CD8-positive, alpha-beta memory T cell (primary cell): ENCODE measurements at places on chromosomes 2 and 18. TPM values are rescaled to one million over a fixed set of nuclear protein-coding genes. Genes with fewer than 3 reads are reported as not detected.

GRCh38 chr18:71707400-71707799 is 836.7 kb downstream of the CBLN2 start:
- no peak for DNase-seq

DNA sequence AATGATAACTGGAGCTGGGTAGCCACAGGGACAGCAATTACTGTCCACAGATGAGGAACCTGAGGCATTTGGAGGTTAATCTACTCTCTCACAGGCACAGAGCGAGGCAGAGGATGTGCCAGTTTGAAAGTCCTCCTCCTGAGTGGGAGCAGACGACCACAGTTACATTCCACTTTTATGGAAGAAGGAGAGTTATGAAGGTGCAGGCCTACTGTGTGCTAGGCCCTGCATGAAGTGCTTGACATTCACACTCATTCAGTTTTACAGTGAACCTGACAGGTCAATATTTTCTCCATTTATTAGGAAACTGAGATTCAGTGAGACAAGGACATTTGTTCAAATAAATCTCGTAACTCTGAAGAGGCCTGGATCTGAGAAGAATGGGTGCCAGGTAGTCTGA is 142.0 kb downstream of the TDRD15 start:
- DNase-seq = no peak

- DNase-seq = no peak
Measured at GRCh38 chr2:58664523-58665151, 423.5 kb upstream of the FANCL start.

DNA sequence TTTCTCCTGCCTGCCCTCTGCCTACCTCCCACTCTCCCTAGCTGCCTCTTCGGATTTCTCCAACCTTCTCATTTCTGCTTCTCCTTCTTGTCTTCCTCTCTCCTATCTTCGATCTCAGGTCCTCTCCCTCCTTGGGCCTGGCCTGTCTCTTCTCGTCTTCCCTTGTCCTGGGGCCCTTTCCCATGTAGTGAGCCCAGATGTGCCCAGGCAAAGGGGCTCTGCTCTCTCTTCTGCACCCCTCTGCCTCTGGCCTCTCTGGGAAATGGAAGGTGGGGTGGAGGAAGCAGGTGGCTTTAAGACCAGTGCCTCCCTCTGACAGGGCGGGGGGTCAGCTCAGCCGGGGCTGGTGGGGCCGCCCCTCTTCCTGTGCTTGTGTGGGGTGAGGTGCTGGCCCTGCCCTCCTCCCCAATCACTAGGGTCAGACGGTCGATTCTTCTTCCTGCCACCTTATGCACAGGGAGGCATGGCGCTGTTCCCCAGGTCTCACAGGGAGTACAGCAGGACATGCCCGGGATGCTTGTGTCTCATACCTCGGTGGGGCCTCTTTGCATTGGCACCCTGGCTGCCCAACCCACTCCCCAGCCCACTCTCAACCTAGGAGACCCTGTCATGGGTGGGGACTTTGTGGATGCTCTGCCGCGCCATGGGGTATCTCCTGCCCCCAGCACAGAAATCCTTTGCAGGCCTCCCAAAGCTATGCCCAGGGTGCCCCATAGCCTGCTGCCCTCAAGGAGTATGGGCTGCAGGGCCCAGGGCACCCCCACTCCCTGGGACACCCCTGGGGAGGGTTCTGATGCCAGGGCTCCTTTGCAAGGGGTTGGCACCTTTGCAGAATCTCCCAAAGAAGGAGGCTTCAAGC is 213.8 kb upstream of the HAAO start:
- DNase-seq = no peak

GRCh38 chr2:205868773-205869333 is 186.6 kb downstream of the NRP2 start:
- no peak for DNase-seq

DNA sequence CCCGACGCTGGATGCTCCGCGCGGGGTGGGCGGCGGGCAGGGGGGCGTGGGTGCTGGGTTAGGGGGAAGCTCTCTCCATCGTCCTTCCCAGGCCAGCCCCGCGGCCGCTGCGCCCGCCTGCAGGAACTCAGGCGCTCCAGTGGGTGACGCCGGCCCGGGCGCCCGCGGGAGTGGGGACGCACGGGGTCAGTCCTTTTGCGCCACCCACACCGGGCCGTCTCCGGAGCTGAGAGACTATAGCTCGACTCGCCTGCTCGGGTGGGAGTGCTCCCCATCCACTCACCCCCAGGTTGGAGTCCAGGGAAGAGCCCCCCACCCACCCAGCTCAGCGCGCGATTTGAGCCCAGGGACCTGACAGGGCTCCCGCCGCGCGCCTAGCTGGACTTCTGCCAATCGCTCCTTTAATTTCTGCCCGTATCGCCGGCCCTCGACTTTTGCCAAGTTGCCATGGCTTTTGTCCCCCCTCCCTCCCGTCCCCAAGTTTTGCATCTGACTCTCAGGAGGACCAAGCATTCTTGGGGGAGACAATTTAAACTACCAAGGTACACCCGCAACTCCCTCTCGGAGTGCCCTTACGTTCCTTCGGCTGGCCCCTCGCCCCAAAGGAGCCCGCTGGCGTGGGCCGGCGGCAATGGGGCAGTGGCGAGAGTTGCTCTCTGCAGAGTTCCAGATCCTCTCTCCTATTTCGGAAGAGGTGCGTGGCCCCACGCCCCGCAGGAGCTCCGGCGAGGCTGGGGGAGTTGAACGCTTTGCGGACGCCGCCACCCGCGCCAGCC is 205.8 kb upstream of the SMAD2 start:
- DNase-seq = no peak

GRCh38 chr18:59697236-59697932 is at the start of gene CCBE1:
Gene CCBE1, minus strand, starts transcription at chr18:59697423.
- no peak for DNase-seq

GRCh38 chr2:176106581-176107539 is at the start of gene HOXD11:
Gene HOXD11, plus strand, starts transcription at chr2:176107280. Its CDS starts 76 bp downstream, at chr2:176107356.
- no peak for DNase-seq

- DNase-seq = no peak
Measured at GRCh38 chr2:168471163-168471475, 15.0 kb downstream of the CERS6 start.

DNA sequence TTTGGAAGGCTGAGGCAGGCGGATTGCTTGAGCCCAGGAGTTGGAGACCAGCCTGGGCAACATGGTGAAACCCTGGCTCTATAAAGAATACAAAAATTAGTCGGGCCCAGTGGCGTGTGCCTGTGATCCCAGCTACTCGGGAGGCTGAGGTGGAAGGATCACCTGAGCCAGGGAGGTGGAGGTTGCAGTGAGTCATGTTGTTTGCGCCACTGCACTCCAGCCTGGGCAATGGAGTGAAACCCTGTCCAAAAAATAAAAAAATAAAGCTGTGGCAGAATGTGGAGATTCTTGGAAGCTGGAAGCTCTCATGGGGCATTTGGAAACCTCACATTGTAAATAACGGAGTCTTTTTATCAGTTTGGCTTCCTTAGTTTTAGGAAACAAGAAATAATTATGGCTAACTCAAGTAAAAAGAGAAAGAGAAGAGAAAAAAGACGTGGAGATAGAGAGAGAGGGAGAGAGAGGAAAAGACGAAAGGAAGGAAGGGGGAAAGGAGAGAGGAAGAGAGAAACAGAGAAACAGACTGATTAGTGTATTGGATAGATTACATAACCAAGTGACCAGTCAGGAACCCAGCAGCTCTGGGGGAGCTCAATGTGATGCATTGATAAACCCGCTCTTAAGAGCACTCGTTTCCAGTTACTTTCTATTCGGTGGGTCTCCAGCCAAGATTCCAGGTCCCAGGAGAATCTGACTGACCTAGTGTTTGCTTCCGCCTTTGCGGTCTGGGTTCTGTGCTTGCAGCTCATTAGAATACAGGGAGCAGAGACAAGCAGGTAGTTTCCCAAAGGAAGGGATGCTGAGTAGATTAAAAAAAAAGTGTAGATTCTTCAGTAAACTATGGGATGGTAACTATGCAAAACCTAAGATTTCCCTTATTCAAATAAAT is 1.1 kb upstream of the SPAST start:
- no peak for DNase-seq

- DNase-seq = no peak
Measured at GRCh38 chr2:84847326-84848050, 33.4 kb downstream of the TRABD2A start.

GRCh38 chr2:157777427-157777826 is 98.7 kb downstream of the ACVR1 start:
- DNase-seq = peak; percentile 50

DNA sequence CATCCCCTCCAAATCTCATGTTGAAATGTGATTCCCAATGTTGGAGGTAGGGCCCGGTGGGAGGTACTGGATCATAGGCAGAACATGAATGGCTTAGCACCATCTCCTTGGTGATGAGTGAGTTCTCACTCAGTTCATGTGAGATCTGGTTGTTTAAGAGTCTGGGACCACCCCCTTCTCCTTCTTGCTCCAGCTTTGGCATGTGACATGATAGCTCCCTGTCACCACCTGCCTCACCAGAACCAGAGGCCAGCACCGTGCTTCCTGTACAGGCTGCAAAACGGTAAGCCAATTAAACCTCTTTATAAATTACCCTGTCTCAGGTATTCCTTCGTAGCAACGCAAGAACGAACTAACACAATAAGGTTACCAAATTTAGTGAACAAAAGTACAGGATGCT is 95.4 kb downstream of the ZBTB7C start:
- no peak for DNase-seq

- no peak for DNase-seq
Measured at GRCh38 chr2:241892299-241893137, 23.0 kb downstream of the RTP5 start.

GRCh38 chr2:36741188-36741837 is 44.8 kb downstream of the VIT start:
- no peak for DNase-seq

GRCh38 chr2:173502296-173502695 is 147.6 kb downstream of the CDCA7 start:
- DNase-seq = no peak

- DNase-seq = no peak
Measured at GRCh38 chr2:192197357-192197756, 2.6 kb upstream of the TMEFF2 start.

DNA sequence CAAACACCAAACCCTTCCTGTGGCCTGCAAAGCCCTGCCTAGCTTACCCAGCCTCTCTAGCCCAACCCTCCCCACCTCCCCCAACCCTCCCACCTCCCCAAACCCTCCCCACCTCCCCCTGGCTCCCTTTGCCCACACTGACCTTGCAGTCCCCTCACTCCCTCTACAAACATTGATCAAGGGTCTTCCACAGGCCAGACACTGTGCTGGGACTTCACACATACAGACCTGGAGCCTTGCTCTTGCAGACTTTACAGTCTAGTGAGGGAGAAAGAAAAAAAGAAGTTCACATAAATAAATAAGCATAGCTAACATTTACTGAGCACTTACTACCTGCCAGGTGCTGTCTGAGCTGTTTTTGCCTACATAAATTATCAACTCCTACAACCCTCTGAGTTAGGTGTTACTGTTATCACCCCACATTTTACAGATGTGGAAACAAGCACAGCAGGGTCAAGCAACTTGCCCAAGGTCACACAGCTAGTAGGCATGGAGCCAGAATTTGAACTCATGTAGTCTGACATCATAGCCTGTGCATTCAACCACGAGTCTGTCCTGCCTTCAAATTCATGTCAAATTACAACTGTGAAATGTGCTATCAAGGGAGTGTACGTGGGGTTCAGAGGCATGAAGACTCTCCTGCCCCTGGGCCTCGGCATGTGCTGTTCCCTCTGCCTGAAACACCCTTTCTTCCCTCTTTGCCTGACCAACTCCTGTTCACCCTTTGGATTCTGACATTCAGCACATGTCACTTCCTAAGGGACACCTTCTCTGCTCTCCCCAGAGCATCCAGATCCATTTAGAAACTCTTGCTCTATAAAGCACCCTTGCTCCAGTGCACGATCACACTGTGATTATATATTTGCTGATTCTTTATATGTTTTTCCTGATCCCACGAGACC is 209.9 kb downstream of the TNS1 start:
- no peak for DNase-seq

DNA sequence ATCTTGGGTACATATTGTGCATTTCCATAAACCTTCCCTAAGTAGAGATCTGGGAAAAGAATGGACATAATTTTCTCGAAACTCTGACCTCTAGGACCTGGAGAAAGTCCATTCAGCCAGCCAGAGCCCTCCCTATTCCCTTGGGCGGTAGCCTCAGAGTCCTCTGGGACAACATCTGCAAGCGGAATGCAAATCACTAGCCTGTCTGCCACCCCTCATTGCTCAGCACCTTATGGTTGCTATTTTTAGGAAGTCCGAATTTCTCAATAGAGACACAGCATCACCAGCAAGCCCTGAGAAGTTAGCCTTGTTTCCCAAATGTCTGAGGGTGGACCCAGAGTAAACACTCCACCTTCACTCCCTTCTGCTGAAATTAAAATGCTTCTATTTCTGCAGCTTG is 17.6 kb upstream of the CD28 start:
- no peak for DNase-seq

DNA sequence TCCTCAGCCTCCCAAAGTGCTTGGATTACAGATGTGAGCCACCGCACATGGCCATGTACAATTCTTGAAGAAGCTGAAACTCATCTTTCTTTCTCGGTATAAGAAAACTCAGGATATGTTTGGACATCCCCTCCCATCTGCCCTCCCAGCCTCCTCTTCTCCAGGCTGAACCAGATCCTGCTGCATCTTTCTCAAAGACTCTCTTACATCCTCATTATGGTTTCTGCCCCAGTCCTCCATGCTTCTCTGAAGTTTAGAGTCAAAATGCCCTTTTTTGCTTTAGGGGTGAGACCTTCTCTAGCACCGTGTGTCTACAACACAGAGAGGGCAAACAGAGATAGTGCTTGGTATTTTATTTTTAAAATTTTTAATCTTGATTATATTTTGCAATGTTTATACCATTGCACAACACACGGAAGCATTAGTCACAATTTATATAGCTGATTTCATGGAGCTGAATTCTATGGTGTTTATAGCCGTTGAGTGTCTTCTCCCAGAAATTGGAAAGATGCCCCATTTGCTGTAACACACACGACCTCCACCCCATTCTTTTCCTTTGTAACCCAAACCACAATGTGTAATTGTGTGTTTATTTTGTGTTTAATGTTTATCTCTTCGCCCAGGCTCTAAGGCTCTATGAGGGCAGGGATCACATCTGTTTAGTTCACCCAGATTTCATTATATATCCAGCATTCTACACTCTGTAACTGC is 206.0 kb upstream of the TNP1 start:
- DNase-seq = no peak

DSEL gene
- total RNA-seq = 0.46 TPM

SLC9A4 gene
- not detected for total RNA-seq

AFF3 gene
- total RNA-seq = 0.48 TPM

HJURP gene
- total RNA-seq = 41.2 TPM

CDH19 gene
- not detected for total RNA-seq

MATN3 gene
- not detected for total RNA-seq

RAB6D gene
- not detected for total RNA-seq

GKN1 gene
- not detected for total RNA-seq

IGFBP2 gene
- 1.1 TPM for total RNA-seq

IL36B gene
- total RNA-seq = not detected

ALPG gene
- total RNA-seq = not detected

CHST10 gene
- total RNA-seq = 15.5 TPM
